Left lobe of liver (tissue), 2 donors: ENCODE measurements at places on chromosomes 6 and 20. TPM values are rescaled to one million over a fixed set of nuclear protein-coding genes. Genes with fewer than 3 reads are reported as not detected.

The FBXO30 gene
- 2.5 TPM for total RNA-seq

The ID1 gene
- total RNA-seq: 37.2 TPM

The RIOK1 gene
- total RNA-seq: 4.4 TPM

The FGD2 gene
- 10.3 TPM for total RNA-seq

GRCh38 chr6:94902974-94903628 lies 674.2 kb upstream of the MANEA start:
- no peak for DNase-seq

DNA sequence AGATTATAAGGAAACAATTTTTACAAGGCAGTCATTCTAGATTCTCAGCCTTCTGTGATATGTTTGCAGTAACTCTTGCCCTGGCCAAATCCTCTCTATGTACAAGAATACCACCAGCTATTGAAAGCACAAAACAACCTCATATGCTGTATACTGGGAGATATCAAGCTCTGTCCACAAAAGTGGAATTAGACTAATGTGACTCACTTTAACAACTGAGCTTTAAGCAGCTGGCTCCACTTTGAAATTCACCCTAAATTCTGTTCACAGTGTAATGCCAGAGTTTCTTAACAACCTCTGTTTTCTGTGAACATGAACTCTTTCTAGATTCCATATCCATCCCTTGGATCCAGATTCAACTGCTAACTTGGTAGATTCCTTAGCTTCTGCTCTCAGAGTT lies 47.6 kb downstream of the CHD6 start:
- no peak for DNase-seq

DNA sequence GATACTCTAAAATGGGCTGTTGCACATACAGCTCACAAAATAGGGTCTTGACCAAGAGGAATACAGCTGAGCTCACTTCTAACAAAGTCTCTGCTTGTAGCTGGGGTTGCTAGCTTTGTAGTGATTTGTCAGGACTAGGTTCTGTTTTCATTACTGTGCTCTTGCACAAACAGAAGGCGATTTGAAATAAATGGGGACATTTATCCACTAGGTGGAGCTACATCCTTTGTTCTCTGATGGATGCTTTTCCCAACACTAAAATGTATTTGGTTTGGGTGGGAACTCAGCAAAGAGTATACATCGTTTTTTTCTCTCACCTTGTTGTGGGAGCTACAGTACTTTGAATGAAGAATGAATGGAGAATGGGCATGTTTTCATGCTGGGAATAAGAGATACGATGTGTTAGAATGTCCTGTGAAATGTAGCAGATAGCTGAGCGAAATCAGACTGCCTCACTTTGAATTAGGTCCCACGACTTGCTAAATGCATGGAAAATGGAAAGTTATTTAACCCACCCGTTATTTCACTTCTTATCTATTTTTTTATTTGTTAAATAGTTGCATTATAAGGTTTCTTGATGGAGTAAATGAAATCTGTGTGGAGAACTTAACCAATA lies 494.7 kb upstream of the MAP3K7 start:
- no peak for DNase-seq

DNA sequence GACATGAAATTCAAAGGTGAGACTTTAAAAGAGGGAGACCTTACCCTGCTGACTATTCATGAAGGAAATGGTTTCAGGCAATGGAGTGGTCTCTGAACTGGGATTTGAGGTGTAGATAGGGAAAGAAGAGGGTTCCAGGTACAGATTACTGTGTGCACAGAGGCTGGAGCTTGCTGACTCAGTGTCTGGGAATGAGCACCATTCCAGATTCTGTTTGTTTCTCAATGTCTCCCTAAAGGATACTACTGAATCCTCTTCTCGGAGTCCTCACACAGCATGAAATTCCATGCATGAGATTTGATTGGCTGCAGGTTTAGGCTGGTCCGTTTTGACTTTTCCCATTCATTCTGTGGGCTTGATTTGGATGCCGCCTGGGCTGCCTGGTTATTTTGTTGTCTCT lies 49.0 kb downstream of the PPP1R14C start:
- DNase-seq: no peak

GRCh38 chr6:79787626-79788025 lies 156.5 kb downstream of the SH3BGRL2 start:
- no peak for DNase-seq

DNA sequence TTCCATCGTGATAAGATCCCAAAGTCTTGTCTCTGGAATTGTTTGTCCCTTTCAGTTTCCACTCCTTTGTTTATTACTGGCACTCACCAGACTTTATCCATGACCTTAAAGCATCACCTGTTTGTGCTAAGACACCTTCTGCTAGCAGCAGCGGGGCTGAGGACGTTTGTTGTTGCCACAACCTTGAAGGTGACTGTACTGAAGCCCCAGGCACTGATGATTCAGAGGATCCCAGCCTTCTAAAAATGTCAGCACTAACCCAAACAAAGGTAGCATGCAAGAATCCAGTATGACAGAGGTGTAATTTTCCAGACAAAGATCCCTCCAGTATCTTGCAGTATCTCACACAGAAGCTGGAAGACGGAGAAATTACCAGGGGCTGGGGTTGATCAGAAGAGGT lies 28.9 kb upstream of the SMIM8 start:
- no peak for DNase-seq

DNA sequence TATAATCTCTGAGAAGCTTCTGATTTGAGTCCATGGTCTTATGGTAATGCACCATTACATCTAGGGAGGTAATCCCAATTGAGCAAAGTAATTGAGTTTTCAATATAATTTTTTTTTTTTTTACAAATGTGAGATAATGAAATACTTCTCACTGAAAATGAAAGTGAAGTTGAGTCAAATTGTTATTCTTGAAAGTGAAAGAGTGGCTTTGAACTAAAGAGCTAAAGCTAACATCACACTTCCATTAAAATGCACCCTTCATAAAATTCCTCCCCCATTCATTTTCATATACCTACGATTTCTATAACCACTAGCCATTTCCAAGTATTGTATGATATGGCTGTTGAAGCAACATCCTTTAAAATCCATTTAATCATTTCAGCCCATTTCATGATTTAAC lies 149.1 kb upstream of the IMPG1 start:
- no peak for DNase-seq

DNA sequence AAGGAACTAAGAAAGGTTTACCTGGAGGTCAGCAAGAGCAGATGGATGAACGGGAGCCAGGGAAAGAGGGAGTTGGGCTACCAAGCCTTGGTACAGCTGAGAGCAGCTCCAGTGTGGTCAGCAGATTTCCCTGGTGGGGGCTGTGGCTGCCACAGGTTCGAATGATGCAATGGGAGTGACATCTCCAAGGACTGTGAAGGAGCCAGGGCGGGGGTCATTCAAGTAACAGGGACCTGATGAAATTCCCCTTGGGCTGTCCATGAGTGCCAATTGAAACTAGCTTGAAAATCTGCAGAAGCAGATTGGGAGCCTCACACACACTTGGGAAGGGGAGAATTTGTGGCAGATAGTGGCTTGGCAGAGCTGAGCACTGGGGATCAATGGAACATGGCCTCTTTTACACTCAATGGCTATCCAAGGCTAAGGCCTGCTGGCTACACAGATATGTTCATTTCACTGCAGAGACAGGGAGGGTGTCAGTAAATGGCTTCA lies 247.0 kb upstream of the ECI2 start:
- DNase-seq: no peak

- DNase-seq: no peak
Observed at GRCh38 chr20:49562311-49563014, 5.5 kb downstream of the PTGIS start.

DNA sequence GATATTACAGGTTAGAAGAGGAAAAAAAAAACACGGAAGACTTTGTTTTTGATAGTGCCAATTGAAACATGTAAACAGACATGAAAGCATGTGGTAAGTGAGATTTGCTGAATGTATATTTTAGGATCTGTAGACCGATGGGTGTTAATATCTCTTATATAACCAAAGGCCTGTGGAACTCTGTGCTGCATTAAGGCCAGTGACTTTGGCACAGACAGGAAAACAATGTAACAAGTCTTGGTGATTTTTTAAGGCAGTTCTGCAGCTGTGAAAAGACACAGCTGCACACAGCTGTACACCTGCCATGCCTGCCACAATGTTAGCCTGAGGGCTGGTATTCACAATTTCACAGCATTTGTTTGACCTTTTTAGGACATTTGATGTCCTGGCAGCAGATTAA lies 6.1 kb downstream of the SOBP start:
- no peak for DNase-seq

DNA sequence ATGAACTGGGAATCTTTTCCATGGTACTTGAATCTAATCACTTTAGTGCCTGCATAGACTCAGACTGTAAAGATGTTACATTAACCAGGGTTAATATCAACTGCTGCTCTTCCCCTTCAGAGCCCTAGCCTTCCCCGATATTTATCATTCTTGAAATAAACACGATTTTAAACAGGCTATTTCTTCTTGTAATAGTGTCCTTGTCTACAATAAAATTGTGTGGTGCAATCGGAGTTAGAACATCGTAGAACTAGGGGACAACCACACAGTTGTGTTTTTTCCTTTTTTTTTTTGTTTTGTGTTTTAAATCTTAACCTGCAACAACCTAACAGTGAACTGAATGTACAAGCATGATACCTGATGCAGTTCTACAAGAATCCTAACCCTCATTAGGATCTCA lies 4.5 kb downstream of the GJA1 start:
- no peak for DNase-seq

DNA sequence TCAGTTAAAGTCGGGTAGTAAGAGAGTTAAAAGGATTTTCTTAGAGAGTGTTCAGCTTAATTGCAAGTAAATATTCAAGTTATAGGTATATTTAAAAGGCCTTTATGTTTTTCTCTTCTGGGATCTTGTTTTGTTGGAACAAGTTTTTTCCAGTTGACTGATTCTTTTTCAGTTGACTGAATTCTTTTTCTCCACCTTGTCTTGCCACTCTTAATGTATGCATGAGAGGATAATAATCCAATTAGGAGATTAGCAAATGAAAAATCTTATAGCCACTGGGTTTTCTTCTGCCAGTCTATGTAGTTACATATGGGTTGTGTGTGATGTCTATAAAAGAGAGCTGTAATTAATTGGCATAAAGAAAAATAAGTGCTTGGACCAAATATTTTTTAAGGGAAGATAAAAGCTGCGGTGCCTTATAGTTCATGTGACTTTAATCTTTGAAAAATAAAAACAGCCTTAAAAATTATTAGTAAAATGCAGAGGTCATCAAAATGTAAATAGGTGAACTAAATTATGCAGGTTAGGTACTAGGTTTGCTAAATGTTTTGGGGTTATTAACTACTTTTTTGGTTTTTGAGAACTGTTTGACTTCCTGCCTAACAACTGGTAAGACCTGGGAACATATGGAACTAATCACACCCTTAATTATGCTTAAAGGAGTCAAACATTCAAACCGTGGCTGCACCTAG lies 367.2 kb downstream of the HTR1B start:
- no peak for DNase-seq

GRCh38 chr6:165183071-165183470 lies 126.3 kb downstream of the C6orf118 start:
- no peak for DNase-seq

- no peak for DNase-seq
Observed at GRCh38 chr6:128479048-128479666, 41.2 kb downstream of the PTPRK start.

GRCh38 chr6:162705736-162706135 lies 21.8 kb downstream of the PRKN start:
- DNase-seq: no peak
